Brain (organoid and tissue), 16 donors: ENCODE measurements at places on chromosomes 2 and 18.

DNA sequence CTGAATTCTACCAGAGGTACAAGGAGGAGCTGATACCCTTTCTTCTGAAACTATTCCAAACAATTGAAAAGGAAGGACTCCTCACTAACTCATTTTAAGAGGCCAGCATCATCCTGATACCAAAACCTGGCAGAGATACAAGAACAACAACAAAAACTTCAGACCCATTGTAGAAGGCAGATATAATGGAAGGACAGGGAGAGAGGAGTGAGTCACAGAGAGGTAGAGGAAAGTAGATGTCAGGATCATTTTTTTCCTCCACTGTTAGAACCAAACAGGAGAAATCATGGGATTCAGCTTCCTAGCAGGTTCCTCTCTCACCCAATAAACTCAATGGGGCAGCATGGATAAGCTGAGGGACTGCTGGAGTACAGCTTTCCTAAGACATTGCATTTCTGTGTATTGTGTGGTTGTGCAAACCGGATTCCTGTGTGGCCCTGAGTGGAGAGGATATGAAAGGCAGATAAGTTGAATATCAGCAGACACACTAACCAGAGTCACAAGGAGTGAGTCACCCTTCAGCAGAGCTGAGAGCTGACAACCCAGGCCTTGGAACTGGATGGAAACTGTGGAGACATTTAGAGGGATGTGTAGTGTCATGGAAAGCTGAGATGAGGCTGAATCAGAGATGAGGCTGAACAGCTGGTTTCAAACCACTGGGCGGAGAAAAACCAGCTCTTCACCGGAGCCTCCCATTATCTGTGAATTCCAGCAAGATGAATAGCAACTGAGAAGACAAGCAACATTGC is 60.9 kb upstream of the MMADHC start:
- DNase-seq: no peak

GRCh38 chr18:23194997-23195957 is 60.0 kb downstream of the CABLES1 start:
- no peak for DNase-seq

DNA sequence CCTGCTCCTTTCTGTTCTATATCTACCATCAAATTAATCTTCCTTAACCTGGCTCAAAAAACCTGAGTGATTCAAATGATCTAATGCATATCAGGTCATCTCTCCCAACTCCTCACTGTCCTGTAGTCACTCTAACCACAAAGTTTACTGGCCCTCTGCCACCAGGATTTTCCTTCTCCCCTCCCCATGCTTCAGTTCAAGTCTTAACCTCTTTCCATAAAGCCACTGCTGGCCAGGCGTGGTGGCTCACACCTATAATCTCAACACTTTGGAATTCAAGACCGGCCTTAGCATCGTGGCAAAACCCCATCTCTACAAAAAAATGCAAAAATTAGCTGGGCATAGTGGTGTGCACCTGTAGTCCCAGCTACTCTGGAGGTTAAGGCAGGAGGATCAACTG is 7.5 kb upstream of the SP3 start:
- DNase-seq: no peak

DNA sequence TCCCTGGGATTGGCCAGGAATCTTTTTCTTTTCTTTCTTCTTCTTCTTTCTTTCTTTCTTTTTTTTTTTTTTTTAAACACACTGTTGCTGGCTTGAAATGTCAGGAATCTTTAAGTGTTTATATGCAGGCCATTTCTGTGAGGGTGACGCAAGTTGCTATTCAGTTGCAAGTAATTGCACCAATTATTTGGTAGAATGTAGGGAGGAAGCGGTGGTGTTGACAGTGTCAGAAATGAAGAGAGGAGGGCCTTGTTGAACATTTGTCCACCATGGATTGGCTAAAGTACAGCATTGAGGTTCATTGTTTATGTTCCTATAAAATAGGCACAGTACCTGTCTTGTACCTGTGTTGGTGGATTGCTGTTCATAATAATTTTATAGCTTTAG is 6.5 kb downstream of the RPIA start:
- DNase-seq: no peak

GRCh38 chr2:158269143-158269542 is 167.5 kb downstream of the UPP2 start:
- DNase-seq: no peak

DNA sequence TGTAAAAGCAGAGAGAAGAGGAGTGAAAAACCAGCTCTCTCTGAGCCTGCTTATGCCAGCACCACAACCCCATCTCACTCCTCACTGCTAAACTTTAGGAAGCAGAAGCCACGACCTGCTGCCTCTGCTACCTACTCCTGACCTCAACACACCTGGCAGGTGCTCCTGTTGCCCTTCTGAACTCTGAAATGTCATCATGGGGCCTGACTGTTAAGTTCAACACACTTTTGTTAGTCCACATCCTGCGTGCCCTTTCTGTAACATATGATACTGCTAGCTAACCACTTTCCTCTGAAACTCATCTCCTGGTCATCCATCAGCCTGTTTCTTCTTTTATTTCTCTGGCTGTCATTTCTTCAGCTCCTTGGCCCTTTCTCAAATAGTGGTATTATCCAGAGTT is 118.1 kb downstream of the EPB41L3 start:
- no peak for DNase-seq

DNA sequence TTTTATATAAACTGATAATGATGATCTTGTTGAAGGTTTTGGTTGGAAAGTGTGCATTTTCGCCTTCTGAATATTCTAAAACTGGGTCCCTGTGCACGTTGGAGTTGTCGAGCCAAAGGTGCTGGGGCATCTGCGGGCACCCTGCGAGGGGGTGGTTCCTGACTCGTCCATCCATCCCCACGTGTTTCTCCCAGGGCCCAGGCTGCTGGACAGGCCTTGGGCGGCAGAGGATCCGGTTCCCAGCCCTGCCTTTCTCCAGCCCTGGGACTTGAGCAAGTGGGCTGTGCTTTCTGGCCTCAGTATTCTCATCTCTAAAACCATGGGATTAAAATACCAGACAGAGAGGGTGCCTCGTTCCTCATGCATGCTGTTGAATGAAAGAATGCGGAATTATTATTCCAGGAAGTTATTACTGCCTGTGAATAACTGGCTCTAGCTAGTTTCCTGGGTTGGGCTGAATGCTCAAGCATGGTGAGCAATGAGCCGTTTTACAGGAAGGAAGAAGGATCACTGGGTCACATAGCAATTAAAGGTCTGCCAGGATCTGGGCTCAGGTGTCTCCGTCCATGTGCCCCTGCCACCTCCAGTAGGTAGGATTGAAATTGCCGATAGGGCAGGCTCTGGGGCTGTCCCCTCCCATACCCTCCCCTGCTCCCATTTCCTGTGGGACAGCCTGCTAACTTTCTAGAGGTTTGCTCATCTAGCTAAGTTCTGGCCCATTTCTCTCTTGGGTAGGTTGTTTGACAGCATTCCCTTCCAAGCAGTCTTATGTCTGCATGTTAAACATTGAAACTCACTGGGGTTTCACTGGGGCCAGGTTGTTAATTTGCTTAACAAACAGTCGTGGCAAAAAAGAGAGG is 77.2 kb upstream of the HS6ST1 start:
- no peak for DNase-seq

- no peak for DNase-seq
Measured at GRCh38 chr2:162198239-162198638, 45.0 kb downstream of the FAP start.

GRCh38 chr18:61808286-61808685 is 84.5 kb downstream of the RNF152 start:
- DNase-seq: no peak

DNA sequence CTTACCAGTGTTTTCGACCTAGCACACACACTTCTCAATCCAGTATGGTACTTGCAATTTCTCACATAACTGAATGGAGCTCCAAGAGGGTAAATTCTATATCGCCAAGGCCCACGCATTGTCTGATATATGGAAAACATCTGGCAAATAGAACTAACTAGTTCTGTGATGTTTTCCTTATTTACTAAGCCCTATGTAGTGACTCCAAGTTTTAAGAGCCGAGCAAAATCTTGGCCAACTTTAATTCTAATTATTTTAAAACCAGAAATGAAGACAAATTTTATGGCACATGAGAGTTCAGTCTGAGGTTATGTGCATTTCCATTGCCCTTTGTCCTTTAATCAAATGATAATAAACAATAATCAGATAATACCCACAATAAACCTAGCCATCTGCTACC is 1119.7 kb upstream of the CNTNAP5 start:
- DNase-seq: no peak

- DNase-seq: no peak
Measured at GRCh38 chr18:38940863-38941531, 1375.4 kb upstream of the CELF4 start.

GRCh38 chr2:219736209-219736608 is 108.8 kb downstream of the SLC4A3 start:
- peak; percentile 93 for DNase-seq

- DNase-seq: peak; percentile 62
Measured at GRCh38 chr2:219912491-219912921, 285.1 kb downstream of the SLC4A3 start.

DNA sequence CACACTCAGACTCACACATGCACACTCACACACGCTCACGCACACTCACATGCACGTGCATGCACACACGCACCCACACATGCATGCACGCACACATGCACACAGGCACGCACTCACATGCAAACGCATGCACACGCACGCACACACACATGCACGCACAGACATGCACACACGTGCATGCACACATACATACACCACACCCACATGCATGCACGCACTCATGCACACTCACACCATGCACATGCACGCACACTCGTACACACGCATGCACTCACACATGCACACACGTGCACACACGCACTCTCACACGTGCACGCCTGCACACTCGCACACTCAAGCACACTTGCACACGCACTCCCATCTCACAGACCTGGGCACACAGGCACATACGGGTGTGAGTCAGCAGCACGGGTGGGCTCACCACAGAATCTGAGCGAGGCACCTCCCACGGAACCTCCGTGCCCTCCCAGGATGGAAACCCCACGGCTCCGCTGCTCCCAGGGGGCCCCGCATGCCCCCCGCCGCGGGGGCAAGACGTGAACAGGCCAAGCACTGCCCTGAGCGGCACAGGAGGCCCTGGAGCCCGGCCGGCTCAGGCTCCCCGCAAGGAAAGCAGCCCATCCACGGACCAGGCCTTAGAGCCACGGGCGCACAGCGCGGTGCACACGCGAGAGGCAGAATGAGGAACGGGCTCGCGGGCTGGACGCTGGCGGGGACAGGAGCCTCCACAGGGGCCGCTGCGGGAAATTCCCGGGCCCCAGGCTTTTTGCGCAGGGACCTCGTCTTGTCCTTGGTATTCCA is 8.4 kb upstream of the KCNG2 start:
- DNase-seq: no peak

GRCh38 chr2:5070257-5070656 is 621.9 kb upstream of the SOX11 start:
- DNase-seq: no peak
